ENCODE measurements at places on chromosomes 6 and 20.

DNA sequence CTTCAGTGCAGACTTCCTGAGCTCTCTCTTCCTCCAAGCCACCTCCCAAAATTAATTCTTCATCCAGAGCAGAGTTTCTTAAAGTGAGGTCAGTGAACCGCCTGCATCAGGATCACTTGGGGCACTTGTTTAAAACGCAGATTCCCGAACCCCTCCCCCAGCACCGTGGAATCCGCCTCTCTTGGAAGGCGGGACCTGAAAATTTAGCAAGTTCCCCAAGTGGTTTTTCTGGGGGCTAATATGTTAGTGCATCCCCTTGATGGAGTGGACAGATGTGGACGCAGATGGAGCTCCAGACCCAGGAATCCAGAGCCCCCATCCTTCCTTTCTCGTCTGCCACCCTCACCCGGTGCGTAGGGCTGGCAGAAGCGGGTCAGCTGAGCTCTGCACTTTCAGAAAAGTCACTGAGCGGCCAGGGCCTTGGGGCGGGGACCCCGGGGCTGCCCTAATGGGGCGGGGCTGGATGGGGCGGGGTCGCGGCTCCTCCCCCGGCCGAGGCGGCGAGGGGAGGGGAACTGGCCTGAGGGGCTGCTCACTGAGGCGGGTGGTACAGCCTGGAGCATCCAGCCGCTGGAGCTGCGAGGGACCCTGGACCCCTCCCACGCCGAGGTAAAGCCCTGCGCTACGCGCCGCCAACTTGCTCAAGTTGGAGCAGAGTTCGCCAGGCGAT is at the start of the genes DEFB124 and REM1:
Gene DEFB124, minus strand, starts transcription at position 370 of the 670 bp plus-strand sequence. CDS start 2,114 bp downstream, outside the sequence.
Gene REM1, plus strand, starts transcription at position 531 of the 670 bp plus-strand sequence. CDS start 1,158 bp downstream, outside the sequence.
- no peak for DNase-seq

GRCh38 chr20:19926591-19926990 is 90.6 kb upstream of the NAA20 start:
- DNase-seq, result no peak

DNA sequence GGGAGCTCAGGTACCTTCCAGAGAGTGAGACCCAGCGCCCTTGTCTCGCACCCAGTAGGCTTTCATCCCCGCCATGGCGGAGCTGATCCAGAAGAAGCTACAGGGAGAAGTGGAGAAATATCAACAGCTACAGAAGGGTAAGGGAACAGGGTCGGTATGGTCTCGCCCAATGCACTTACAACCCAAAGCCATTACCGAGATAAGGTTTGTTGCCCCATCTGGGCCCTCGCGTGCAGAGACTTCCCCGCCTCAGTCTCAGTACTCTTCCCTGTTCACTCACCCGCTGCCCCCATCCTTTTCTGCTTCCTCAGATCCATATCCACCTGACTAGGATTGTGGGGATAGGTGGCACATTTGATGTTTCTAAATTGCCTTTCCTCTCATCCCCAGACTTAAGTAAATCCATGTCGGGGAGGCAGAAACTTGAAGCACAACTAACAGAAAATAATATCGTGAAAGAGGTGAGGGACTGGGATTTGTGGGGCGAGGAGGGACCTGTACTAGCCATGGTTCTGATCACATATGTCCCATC is 449 bp downstream of the PFDN6 start:
- no peak for DNase-seq

DNA sequence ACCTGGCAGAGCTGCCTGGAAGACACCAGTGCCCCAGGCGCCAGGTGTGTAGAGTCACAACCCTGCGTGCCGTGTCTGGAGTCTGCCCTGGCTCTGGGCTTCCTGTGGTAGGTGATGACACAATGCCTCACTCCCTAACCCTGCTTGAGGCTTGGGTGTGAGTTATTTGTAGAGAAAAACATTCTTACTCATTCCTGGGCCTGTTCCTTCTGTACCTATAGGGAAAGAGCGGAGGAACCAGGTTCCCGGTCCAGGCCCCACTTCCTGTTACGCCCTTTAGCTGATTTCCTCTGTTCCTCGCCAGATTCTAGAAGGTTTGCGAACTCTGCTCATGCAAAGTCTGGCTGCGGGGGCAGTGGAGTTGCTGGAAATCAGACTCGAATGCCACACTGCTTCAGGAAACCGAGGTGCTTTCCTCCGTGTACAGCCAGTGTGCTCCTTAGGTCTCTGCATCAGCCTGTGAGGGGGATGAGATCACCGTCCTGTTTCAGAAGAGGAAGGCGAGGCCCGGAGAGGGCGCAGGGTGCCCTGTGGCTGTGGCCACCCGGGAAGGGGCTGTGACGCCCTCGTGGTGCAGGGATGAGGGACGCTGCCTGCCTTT is 67.1 kb upstream of the DUSP22 start:
- no peak for DNase-seq

DNA sequence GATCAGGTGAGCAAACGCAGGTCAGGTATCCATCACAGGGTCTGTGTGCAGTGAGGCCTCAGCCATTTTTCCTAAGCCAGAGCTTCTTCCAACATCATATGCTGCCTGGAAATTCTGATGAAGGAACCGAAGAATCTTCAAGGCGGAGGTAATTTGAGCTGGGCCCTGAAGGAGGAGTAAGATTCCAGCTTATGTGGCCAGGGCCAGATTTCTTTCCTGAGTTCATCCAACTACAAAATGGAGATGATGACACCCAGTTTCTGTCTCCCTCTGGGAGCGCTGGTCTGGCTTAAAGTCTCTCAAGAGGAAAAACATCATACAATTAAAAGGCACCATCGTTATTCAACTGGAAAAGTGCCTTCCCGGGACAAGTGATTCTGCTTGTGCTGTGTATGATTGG is 6.9 kb upstream of the MANBAL start:
- no peak for DNase-seq

DNA sequence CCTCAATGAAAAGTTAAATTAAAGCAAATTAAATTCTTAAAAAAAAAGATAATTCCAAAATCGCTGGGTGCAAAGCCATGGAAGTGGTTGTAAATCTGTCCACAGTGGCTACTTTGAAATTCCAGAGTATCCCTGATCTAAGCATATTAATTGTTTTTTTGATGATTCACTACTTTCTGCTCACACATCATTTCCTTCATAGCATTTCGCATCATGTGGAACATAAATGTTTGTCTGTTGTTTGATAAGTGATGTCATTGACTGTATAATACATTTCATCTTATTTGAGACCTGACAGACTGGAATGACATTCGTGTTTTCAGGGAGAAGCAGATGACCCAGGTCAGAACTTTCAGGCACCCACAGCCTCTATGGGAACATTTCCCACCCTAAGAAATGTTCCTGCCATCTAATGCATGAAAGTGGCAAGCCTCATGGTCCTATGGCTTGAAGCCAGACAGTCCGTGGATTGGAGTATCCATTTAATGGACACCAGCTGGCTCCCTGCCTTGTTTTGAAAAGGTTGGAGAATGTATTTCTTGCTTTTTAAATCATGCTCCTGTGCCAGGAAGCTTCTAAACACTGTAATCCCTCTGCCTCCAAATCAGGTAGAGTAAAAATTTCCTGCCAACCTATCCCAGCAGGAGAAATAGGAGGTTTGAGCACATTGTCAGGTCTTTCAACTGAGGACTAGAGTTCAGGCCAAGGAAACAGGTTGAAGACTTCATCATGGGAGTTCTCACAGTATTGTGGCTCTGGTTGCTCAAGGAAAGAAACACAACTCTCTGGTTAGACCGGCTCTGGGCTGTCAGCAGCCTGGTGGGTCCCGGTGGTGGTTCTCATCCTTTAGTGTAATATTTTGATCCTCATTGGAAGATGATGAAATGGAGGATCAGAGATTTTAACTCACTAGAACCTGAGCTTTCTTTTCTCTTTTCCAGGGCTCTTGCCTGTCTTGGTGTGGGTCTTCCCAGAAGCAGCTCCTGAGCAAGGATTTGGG is 157.9 kb downstream of the SLC24A3 start:
- no peak for DNase-seq

DNA sequence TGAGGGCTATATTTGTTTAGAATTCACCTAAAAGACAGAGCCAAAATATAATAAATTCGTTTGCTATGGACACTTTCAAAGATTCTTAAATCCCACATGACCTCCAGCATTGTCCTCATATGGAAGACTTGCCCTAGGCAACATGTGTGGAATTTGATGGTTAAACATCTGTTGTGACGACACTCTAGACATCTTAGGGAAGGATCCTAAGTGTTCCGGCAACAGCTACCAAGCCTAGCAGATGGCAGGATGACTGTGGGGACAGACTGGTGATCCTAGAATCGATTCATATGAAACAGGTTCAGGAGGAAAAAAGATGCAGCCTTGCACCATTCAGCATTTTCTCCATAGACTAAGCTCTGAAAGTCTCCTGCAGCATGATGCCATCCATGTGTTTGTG is 77.6 kb upstream of the BACH2 start:
- no peak for DNase-seq

DNA sequence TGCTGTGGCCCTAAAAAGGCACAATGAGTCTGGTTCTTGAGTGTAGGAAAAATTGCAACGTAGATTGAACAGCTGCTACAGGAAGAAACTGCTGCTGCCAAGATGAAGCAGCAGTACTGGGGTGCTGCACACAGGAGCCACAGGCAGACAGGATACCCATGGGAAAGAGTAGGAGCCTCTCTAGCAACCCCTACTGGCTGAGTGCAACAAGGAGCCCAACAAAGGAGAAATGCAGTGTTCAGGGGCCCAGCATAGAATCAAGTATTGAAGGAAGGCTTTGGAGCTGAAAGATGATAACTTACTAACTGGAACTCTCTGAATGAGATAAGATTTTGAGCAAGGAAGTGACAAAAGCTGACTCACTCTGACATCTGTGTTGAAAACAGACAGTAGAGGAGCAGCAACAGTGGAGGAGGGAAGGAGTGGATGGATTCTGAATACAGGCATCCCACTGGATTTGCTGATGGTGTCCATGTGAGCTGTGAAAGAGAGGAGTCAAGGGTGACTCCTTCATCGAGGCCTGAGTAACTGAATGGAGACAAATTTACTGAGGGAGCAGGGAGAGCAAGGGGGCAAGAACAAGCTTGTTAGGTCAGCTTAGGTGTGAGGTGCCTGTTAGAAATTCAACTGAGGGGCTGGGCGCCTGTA is 534.7 kb upstream of the JARID2 start:
- no peak for DNase-seq

DNA sequence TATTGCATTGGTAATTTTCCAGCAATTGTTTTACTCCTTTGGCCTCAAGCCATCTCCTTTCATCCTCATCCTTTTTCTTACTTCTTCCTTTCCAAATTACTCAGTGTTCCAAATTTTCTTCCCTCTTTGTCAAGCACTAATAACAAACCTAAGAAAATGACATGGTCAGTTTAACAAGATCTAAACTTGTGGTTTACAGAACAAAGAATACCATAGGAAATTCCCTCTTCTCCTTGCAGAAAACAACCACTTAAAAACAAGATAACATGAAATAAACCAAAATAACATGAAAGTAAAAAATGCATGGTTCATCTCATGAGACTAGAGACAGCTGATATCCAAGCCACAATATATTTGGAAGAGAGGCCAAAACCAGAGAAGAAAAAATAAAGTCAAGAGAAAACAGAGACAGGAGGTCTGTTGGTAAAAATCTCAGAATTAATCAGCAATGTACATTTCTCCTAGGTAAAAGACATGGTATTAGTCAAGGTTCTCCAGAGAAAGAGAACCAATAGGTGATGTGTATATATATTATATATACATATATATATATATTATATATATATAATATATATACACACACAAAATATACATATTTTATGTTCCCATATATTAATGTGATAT is 51.0 kb upstream of the SENP6 start:
- no peak for DNase-seq

DNA sequence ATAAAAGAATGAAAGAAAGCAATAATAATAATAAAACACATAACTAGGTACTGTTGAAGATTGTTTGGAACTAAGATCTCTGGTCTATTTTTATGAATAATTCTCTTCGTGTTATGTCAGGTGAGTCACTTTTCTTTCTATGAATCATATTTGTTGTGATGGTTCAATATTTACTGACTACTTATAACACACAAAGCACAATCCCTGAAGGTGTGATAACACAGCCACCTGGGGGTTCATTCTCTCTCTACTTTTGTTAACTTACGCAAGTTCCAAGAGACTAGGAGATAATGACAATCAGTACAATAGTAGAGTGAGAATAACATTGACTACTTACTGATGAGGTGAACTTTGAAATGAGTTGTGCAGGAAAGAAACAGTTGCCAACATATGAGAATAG is 149.9 kb downstream of the IBTK start:
- no peak for DNase-seq

DNA sequence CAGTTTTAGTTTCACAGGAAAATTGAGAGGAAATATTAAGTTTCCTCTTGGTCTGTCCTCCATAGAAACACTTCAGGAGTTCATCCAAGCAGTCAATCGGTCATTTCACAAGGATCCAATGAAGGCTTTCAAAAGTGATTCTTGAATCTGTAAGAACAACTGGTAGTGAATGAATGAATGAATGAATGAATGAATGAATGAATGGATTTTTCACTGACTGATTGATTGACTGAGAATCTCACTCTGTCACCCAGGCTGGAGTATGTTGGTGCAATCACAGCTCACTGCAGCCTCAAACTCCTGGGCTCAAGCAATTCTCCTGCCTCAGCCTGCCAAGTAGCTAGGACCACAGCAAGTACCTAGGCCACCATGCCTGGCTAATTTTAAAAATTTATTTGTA is 39.4 kb upstream of the TAF8 start:
- DNase-seq, result no peak

DNA sequence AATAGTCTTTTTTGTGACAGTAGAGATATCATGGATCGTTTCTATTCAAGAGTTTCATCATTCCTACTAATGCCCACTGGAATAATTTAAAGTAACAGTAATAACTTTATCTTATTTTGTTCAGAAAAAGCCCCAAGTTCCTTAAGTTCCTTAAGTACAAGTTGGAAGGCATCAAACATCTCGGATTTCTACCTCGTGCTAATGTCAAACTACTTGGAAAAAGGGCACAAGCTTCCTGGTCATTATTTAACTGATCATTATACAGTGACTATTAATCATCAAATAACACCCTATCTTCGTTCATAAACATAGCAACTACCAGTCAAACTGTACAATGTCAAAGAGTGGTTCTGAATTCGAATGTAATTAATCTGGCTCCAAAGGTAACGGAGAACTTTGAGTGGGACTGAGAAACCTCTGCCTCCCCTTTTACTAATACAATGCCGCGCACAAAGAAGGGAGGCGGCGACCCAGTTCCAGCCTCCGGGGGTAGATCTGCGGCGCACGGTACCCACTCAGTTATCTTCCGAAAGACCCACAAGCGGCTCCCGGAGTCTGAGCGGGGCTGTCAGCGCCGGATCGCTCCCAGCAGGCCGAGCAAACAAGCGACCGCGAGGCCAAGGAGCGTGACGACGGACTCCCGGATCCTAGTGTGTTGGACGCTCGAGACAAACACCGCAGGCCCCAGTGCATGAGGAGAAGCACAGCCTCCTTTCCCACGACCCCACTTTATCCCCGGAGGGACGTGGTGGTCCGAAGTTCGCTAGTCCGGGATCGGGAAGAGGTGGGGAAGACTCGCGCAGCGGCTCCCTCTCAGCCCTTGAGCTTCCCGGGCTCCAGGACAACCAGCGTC is 716 bp downstream of the SHPRH start:
- DNase-seq, result peak; percentile 29

DNA sequence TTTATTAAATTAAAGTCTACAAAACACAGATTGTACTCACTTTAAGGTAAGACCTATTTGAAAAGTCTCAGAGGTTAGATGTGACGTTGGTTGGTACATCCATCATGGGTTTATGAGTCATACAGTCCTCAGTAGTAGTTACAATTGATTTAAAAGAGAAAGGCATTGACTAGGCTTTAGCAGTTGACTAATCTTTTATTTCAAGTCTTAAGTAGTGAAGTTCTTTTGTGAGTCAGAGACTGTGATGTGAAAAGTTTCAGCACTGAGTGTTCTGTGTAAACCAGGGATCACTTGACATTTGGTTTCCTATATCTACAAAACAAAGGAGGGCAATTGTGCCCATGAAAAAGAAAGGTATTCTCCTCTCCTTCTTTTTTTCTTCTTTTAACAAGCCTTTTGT is 221.3 kb downstream of the GRIK2 start:
- no peak for DNase-seq

GRCh38 chr20:43996240-43996930 is 81.7 kb downstream of the TOX2 start:
- no peak for DNase-seq

All from NCI-H187 (cell line).